ENCODE measurements at places on chromosomes 5 and 9.

DNA sequence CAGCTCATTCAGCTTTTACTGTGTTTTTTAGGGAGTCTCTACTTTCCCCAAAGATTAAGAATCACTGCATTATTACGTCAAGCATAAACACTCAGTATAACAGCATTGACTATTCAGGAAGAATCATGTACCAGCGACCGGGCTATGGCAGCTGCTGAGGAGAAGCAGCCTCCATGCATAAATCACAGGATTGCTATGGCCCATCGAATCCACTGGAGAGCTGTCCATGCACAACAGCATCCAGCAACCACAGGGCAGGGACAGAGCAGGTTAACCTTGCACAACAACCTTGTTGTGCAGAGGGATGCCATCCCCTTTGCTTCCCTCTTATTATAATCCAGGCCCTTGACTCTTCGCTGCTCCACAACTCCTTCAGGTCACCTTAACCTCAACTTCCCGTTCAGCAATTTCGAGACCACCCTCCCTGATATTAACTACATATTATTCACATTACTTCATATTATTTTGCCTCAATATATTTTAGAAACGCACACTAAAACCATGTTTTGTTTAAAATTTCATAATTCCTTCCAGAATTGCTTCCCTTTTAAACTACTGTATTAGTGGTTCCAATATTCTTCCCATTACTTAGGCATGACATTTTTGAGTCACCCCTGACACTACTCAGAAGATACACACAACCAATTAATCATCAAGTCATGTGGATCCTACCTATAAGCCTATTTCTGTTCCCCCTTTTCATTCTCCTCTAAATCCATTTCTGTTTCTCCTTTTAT is 991 bp downstream of the IARS1 start:
- no peak for DNase-seq

GRCh38 chr5:23507278-23507685 is at the start of gene PRDM9:
TSS of gene PRDM9 (plus strand) at chr5:23507609. CDS start at chr5:23509034, 1,425 bp downstream.
- DNase-seq = no peak

GRCh38 chr9:83978992-83979811 is 813 bp downstream of the HNRNPK start:
- DNase-seq = peak; percentile 68

- no peak for DNase-seq
Measured at GRCh38 chr5:133402775-133403174, 209.6 kb downstream of the FSTL4 start.

- DNase-seq = no peak
Measured at GRCh38 chr9:131677444-131678180, 62.3 kb downstream of the RAPGEF1 start.

GRCh38 chr9:122127396-122127798 is 32.2 kb downstream of the NDUFA8 start:
- no peak for DNase-seq

DNA sequence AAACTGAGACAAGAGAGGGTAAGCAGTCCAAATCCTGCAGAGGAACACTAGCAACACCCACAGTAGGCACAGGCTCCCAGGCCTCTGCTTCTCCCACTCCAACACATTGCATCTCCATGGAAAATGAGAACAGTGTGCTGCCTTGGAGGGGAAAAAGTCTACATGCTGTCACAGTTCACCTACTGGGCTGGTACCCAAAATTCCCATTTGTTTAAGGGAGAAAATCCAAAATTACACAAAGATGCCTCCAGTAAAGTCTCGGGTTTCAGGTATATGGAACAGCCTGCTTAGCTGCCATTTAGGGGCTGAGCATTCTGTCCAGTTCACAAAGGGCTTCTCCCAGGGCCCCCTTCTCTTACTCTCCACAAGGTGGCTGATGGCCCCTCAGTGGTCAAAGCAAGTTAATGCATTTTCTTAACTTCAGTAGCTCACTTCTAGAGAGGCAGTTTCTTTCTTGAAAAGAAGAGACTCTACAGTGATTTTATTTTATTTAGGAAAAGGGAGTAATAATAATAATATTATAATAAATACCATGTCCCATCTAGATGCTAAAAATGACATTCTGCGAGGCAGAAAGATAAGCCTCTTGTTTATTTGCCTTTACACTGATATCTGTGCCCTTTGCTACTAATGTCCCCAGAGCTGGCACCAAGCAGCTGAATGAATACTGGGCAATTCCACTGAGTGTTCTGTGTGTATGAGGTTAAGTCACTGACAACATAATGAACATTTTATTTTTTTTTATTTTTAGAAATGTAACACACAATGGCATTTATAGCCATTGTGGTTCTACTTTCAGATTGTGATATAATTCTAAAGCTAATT is 89.4 kb downstream of the RGS7BP start:
- no peak for DNase-seq

DNA sequence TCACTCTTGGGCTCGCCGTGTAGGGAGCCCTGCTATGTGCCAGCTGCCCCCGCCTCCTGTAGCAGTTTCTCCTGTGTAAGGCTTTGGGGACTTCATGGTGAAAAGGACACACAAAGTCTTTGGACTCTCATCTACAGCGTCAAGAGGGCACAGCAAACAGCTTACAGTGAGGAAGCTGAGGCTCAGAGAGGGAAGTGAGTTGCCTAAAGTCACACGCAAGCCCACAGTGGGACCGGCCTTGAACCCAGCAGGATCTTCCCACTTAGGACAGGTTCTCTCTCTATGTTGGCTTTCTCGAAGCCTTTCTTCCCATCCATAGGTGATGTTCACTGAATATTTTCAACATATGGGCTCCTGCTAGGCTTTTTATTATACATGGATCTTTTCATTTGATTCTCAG is 9.8 kb upstream of the PRRX2 start:
- DNase-seq = no peak

GRCh38 chr5:16669776-16670175 is 53.0 kb upstream of the RETREG1 start:
- no peak for DNase-seq

DNA sequence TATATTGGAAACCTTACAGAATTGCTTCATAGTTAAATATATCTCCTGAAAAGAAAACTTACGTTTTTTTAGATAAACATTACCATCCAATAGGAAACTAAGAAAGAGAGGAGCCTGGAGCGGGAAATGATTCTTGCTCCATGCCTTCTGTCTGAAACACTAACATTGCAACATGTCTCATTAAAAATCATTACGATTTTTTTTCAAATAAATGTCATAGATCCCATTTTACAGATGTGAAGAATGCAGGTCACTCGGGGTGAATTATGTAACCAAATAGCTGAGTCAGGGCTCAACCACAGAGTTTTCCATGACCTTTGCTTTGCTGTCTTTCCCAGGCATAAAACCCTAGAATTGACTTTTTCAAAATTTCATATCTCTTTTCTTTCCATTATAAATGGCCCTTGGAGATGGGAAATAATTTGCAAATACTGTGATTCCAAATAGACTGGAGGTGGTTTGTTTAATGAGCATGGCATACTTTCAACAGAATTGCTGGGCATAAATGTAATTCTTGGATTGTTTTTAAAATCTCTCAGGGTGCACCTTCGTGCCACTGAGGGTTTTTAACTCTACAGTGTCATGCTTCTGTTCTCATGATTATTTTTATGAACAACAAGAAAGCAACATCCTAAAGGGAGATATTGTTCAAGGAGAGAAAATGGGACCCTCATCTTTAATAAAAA is 302.8 kb downstream of the EBF1 start:
- DNase-seq = no peak

DNA sequence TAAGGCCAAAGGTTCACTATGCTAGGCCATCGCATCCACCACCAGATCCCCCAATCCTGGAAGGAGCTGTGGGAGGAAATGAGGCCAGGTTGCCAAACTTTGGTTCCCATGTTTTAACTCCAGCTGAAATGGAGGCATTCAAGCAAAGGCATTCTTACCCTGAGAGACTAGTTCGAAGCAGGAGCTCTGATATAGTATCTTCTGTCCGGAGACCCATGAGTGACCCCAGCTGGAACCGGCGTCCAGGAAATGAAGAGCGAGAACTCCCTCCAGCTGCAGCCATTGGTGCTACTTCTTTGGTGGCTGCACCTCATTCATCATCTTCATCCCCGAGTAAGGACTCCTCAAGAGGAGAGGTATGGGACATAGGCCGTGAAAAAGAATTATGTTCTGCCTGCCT is 75.6 kb downstream of the GAPVD1 start:
- no peak for DNase-seq

- DNase-seq = no peak
Measured at GRCh38 chr5:35230038-35230611, at the start of gene PRLR. TSS of gene PRLR (minus strand) at chr5:35230487. CDS start at chr5:35089620, 140,867 bp downstream.

- DNase-seq = no peak
Measured at GRCh38 chr9:87519461-87519860, 21.8 kb downstream of the DAPK1 start.

DNA sequence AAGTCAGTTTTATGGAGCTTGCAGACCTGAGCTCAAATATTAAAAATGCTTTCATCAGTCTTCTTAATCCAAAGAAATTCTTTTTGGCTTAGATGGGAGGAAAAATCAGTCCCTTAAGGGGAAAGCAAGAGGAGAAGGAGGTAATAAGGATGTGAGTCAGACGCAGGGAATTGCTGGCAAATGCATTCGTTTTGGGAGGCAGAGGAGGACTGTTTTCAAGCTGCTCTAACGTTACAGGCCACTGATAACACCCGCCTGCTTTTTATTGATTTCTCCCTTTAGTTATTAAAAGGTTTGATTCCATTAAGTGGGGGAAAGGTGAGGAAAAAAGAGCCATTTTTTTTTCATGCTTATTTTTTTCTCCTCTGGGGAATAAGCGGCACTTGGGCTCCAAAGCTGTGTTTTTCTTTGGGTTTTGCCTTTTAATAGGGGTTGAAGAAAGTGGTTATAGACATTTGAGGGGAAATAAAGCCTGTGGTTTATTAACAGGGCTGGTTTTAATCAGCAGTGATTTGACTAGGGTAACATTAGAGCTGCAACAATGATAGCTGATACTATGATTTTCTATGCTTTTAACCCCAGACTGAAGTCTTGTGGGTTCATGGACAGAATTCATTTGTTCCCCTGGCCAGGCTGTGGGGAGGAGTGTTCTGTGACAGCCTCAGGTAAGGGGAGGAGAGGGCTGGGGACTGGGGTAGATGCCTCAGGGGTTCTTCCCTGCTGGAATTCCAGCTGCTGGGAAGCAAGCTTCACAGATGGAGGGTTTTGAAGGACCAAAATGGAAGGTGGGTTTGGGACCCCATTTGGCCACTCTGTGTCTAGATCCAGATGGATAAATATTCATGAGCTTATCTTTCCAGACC is 225.2 kb downstream of the GAS1 start:
- DNase-seq = no peak

- DNase-seq = no peak
Measured at GRCh38 chr5:109619021-109619460, 70.7 kb upstream of the MAN2A1 start.

- DNase-seq = no peak
Measured at GRCh38 chr9:115413766-115414382, 295.9 kb upstream of the TNC start.

DNA sequence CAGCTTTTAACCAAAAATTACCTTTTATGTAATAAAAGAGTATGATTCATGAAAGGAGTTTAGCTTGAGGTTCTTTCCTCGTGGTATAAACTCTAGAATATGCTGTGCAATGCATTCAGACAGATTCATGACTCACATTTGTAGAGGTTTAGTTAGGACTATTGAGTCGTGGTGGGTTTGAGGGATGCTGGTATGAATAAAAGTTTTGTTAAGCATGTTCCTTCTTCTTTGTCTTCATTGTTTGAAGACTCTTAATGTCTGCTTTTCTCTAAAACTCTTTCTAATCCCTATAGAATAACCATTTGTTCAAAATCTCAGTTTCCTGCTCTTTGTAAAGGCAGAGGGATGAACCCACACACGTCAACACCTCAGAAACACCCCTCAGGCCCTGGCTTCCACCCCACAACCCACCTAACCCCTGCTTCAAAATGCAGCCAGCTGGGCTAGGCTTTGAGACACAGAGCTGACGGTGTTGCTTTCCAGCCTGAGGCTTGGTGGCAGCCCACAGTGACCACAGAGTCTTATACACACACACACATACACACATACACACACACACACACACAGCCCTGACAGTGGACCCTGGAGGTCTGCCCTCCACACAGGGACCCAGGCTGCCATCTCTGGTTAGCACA is 69.0 kb upstream of the IRX1 start:
- no peak for DNase-seq

- no peak for DNase-seq
Measured at GRCh38 chr5:135222771-135223170, 176.3 kb downstream of the MACROH2A1 start.

DNA sequence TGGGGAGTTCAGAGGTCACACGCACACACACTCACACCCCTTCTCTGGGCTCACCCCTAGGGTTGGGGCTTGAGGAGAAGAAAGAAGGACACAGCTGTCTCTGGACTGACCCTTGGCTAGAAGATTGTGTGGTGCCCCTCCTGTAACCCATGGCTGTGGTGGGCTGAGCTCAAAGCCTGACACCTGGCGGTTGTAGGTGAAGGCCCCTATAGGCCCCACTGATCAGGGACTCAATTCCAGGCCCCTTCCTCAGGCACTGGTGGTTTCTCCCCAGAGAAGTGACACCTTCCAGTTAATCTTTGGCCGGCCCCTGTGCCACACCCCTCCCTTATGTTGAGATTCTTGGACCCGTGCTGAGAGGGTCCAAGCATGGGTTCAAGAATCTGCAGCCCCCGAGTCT is 35.2 kb upstream of the CRB2 start:
- DNase-seq = no peak

DNA sequence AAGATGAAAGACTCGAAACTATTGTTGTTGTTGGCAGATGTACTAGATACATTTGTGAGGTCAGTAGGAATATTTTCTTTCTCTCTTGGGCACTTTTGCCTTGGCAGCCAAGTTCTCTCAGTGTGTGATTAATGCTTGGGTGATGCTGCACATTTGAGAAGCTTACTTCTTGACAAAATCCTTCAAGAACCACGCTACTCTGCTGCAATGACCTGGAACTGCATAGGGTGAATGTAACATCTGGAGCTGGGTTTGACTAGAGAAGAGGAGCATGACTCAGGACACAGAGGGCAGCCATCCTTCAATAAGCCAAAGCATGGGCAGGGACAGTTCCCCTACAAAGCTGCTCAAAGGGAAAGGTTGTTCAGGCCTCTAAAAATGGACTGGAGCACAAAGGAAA is 75.5 kb upstream of the PUM3 start:
- DNase-seq = no peak

DNA sequence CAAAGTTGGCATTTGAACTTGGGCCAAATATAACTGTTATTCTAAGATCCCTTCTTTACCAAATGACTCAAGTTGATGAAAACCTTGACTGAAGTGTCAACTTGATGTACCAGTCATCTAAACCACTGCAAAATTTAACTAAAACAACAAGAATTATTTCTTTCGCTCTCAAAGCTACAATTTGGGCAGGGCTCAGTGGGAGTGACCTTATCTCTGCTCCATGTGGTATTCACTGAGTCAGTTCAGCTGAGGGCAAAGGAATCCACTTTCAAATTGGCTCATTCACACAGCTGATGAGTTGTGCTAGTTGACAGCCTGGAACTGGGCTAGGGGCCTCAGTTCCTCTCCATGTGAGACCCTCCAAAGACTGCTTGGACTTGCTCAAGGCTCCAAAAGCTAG is 166.3 kb downstream of the RORB start:
- DNase-seq = no peak

All from activated CD8-positive, alpha-beta memory T cell treated with anti-CD3 and anti-CD28 coated beads for 1 hour (primary cell).